Kasumi-1 (cell line): ENCODE measurements at places on chromosomes 12 and 14.

GRCh38 chr14:104403421-104404220 lies 175.9 kb upstream of the C14orf180 start:
- DNase-seq, result no peak

GRCh38 chr14:35159742-35160409 lies 37.5 kb downstream of the PRORP start:
- no peak for DNase-seq

GRCh38 chr12:94404854-94405253 lies 54.8 kb downstream of the CEP83 start:
- DNase-seq, result no peak

DNA sequence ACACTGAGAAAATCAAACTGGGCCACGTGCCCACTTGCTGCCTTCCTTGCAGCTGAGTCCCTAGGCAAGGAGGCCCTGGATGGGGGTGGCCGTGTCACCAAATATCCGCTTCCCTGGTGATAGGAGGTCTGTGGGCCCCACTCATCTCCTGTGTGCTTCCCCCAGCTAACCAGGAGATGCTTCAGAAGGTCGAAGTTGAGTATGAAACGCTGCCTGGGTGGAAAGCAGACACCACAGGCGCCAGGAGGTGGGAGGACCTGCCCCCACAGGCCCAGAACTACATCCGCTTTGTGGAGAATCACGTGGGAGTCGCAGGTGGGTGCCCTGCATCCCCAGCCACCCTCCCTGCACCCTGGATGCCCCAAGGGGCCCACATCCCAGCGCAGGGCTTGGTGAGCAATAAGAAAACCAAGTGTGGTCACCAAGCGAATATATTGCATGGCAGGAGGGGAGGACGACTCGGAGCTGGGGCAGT lies 6.8 kb upstream of the SIVA1 start:
- DNase-seq, result no peak

GRCh38 chr12:111248236-111249017 lies 120.5 kb downstream of the PHETA1 start:
- peak; percentile 79 for DNase-seq

DNA sequence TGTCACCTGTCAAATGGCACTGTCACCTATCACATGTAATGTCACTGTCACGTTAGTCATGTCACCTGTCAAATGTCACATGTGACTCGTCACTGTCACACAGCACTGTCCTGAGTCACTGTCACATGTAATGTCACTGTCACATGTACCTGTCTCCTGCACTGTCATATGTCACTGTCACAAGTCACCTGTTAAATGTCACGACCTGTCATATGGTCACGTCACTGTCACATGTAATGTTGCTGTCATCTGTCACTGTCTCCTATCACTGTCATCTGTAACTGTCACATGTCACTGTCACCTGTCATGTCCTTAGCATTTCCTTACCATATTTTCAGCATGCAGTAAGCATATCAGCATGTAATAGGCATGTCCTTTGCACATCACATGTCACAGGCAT lies 27.1 kb upstream of the TESC start:
- DNase-seq, result no peak

- no peak for DNase-seq
These were observed 5.0 kb downstream of the CRIP2 start for GRCh38 chr14:105479431-105480158.

DNA sequence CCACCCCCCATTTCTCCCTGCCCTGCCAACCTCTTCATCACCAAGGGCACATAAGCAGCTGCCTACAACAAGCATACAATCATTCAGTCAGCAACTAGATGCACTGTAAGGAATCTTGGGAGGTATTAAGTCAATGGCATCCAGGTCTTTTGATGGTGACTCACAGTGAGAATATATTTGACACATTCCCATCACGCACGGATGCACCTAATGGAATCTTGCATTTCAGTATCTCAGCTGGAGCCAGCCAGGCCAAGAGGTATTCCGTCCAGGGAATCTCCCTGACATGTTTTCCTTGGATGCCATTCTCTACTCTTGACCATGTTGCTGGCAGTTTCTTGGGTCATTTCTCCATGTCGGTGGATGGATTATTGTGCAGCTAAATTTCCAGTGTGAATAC lies 73.9 kb upstream of the CAPRIN2 start:
- no peak for DNase-seq

GRCh38 chr14:35046751-35047536 lies 872 bp downstream of the FAM177A1 start:
- peak; percentile 35 for DNase-seq
